ENCODE measurements at places on chromosomes 5 and 9.

DNA sequence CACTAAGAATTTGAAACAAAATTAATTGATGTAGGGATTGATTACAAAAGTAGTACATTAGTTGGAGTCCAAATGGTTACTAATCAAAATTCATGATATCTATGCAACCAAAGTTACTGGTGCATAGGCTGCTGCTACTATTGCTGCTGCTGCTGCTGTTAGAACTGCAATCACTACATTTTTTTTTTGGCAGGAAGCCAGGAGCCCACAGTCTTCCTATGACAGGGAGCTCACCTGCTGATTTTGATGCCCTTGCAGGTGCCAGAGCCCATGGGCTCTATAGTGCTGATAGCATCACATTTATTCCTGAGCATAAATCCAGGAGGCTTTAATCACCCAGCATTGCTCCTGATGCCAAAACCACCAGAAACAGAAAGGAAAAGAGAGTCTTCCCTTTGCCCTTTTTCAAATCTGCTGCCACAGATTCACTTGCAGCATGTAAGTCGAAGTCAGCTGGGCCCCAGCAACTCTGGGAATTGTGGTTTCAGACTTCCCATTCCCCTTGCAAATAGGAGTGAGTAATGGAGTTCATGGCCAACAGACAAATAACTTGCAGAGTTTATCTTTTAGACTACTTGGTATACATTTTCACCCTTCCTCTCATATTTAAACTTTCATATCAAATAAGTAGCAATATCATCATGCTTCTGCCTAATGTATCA, 17.6 kb downstream of the SLCO6A1 start:
- DNase-seq: no peak

DNA sequence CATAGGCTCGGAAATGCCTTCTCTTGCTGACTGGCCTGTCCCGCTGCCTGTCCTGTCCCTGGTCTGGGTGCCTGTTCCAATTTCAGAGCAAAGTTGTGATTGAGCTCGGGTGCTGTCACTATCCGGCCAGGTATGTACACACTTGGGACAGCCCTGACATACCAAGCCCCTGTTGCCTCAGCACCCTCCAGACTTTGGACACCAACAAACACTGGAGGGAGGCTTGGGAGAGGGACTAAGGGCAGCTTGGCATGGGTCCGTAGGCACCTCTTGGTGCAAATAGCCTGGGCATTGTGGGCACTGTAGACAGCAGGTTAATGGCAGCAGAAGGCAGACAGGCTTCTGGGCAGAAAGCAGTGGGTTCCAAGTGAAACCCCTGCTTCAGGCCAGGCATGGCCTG, 86.3 kb upstream of the SEMA6A start:
- DNase-seq: no peak

DNA sequence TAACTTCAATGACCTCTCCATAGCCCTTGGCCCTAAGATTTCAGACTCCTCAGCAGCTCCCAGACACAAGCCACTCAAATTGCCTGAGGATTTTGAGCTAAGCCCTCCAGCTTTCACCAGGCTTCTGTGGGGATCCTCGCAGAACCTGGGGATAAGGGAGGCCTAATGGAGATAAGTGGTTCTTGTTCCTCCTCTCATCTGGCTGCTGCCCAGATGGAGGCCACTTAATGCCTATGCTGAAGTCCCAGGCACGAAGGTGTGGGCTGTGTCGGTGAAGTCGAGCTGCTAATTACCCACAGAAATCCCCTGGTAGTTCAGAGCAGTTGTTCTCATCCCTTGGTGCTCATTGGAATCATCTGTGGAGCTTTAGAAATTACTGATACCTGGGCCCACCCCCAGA, 10.3 kb upstream of the FAT2 start:
- no peak for DNase-seq

- no peak for DNase-seq
Observed at GRCh38 chr9:124021385-124021769, 9.8 kb downstream of the LHX2 start.

DNA sequence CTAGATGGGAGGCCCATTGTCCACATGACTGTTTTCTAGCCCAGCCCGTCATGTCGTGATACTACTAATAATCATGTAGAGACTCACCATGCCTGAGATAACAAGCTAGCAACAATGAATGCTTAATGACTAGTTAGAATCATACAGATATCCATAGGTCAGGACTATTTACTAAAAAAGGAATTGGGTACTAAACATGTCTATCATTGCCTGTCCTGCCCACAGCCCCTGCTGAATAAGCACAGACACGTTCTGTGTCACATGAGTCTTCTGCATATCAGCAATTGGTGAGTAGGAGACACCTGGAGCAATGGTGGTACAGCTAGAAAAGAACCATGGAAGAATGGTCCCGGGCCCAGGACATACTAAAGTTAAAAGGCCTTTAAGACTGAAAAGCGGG, 18.0 kb downstream of the FRRS1L start:
- no peak for DNase-seq

- DNase-seq: no peak
Observed at GRCh38 chr5:165497707-165498106, 1992.3 kb downstream of the MAT2B start.

DNA sequence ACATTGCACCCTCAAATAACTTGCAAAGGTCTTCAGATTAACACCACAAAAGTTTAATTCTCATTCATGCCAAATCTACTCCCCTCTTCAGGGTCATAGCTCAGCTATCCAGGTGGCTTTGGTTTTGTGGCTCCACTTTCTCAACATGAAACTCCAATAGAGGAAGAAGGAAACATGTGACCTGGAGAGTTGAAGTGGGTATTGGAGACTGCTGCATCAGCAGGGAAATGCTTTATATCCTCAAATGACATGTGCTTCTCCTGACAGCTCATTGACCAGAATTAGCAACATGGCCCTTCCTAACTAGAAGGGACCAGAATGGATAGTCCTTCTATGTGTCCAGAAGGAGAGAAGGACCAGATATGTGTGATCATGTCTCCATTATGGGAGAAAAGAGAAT, 73.6 kb downstream of the TLR4 start:
- DNase-seq: no peak

- no peak for DNase-seq
Observed at GRCh38 chr5:89199306-89199705, 316.3 kb upstream of the MEF2C start.

Data from stimulated activated CD8-positive, alpha-beta memory T cell treated with anti-CD3 and anti-CD28 coated beads, Interleukin-4, amount 100 ng/mL, for 4 hours (primary cell).